ENCODE measurements at places on chromosomes 11 and 22.

DNA sequence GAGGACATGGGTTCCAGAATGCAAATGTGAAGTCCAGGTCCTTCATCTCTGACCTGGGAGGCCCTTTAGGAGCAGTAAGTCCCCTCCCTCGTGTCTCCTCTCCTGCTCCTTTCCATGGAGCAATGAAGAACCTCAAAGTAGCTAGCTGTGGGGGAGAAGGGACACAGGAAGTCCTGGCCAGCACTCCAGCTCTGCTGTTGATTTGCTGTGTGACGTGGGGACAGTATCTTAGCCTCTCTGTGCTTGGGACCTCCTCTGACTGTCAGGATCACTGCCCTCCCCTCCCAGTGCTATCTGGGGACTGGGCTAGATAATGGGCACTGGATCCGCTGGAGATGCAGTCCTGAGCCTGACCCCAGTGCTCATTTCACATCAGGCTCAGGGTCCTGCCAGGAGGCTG, 1.1 kb upstream of the APOBEC3H start:
- no peak for DNase-seq

DNA sequence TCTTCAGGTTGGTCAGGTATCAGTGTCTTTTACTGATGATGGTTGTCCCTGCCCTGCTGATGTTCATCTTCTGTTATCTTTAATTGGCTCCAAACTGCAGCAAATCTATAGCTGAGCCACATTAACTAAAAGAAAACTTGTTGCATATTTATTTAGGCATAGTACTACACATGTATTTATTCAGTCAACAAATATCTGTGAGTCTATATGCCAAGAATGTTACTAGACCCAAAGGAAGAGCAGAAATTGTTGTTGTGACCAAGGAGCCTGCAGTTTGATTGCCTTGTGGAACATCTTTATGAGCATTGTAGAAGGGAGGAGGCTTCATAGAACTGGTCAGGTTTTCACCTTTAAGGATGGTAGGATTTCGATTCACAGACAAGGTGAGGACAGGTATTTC, 10.1 kb downstream of the BMAL1 start:
- DNase-seq, result no peak

DNA sequence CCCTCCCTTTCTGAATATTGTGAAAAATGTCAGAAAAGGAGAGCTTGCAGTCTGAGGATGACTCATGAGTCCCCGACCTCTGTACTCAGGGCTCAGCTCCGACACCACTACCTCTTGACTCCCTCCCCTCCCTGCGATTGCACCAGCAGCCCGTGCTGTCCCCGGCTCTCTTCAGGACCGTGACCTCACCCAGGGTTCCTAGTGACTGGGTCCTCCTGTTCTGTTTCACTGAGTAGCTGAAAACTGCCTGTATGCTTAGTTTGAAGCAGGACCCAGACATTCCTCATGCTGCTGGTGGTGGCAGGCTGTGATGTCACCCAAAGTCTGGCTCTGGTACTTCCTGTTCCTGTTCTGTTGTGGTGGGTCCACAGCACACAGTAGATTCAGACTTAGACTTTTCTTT, 11.7 kb downstream of the PHRF1 start:
- peak; percentile 73 for DNase-seq

- no peak for DNase-seq
Measured at GRCh38 chr11:12834630-12835029, 160.4 kb downstream of the TEAD1 start.

GRCh38 chr11:11463405-11463804, 110.4 kb upstream of the CSNK2A3 start:
- no peak for DNase-seq

DNA sequence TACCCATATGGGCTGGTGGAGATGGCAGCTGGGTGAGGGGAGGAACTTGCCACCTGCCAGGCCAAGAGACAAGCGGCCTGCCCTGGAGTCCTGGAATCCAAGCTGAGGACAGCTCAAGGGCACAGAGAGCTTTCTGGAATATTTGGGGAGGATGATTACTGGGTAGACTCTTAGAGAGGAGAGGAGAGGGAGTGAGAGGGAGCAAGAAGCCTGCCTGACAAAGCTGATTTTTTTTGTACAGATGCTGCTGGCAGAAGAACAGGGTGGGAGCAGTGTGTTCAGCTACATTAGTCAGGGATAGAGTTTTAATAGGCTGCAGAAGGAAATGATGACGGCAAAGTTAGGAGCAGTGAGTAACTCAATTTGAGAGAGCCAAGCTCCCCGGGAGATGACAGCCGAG, 299.3 kb downstream of the NXPE2 start:
- DNase-seq, result no peak

GRCh38 chr11:92964471-92964870, 5.0 kb upstream of the MTNR1B start:
- no peak for DNase-seq

- no peak for DNase-seq
Measured at GRCh38 chr11:104064034-104064630, 27.7 kb downstream of the DDI1 start.

DNA sequence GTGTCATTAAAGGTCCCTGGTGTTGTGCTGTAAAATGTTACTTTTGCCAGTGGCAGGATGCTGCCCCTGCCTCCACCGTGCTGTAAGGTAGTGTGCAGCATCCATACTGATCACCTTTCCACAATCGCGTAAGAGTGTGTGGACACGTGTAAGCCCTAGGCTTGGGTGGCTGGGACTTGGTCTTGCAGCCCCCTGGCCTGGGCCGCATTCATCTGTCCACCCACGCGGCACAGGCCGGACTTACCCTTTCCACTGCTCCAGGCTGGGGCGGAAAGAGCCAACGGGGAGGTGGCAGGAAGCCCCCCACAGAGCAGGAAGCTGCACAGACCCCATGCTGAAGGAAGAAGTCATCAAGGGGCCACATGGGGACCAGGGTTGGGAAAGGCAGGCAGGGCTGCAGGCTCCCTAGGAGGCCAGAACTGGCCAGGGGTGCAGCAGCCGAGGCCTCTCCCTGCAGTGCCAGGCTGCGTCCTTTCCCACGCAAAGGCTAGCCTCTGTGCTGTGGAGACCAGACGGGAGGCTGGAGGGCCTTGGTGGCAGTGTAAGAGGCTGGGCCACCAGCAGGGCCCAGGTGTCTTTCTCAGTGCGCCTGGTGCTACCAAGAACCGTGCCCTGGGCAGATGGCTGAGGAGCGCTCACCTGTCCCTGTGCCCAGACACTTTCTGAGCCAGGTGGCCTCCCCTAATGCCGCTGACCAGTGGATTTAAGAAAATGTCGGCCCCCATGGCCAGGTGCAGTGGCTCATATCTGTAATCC, 11.7 kb upstream of the TMEM191C start:
- no peak for DNase-seq

DNA sequence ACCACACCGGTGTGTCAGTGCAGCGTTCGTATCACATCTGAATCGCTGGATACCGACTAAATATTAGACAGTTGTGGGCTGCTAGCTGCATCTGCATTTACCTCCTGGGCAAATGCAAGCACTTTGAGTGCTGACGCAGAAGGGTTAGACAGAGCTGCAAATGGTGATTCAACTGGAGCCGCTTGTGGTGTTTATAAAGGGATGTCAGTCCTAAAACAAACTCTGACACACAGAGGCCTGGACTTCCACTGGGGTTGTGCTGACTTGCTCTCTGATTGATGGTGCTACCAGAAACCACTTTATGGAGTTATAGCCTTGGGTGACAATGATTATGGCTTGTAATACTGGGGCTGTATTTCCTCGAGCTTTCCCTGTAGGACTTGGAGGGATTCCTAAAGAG, 374.4 kb downstream of the NTM start:
- peak; percentile 53 for DNase-seq

DNA sequence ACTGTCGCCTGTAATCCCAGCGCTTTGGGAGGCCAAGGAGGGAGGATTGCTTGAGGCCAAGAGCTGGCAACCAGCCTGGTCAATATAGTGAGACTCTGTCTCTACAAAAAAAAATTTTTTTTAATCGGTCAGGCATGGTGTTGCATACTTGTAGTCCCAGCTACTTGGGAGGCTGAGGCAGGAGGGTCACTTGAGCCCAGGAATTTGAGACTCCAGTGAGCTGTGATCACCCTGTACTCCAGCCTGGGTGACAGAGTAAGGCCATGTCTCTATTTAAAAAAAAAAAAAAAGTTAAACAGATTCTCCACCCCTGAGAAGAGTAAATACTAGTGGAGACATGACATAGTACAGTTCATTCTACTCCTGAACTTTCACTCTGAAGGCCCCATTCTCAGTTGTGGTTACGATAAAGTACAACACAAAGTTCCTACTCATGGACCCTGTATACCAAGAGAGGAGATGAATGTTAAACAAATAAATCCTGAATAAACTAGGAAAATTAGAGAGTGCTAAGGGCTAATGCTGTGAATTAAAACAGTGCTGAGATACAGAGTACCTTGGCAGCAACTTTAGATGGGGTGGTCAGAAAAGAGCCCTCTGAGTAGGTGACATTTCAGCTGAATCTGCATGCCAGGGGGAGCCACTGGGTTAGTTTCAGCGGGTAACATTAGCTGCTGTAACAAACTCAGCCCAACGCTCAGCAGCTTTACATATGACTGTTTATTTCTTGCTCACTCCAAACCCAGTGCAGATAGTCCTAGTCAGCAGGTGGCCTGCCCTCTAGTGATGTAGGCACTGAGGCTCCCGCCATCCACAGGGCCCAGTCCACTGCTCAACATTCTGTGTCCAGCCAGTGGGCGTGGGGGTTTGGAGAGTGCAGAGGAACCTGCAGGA, 75.1 kb downstream of the DBX1 start:
- DNase-seq, result no peak

DNA sequence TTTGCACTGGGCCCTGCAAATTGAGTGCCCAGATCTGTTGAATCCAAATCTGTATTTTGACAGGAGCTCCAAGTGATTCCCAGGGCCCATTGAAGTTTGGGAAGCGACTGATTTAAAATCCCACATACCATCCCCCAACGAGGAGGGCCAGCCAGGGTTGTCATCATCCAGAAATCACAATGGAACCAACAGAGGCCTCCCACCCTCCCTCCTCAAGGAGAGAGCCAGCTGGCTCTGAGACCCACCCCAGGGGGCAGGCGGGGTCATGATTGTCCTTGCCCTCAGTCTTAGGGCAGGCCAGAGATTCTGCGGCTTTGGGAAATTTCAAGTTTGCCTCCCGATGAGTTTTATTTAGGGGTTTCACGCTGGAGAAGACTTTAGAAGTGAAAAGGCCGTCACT, 358.2 kb downstream of the MN1 start:
- DNase-seq, result no peak

GRCh38 chr22:24583221-24584165, 9.4 kb downstream of the LRRC75B start:
- DNase-seq, result peak; percentile 40

DNA sequence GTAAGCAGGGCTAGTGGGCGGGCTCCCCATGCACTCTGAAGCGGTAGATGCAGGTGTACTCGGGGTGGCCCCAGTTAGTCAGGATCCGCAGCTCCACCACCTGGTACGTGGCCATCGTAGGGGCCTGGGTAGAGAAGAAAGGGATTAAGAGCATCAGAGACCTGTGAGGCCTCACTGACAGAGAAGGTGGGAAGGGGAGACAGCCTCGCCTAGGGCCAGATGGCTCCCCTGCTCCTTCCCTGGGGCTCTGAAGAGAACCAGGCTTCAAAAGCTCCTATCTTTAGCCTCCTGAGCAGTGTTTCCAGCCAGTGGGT, 19.6 kb downstream of the SUN2 start:
- no peak for DNase-seq

GRCh38 chr11:11265994-11266606, 87.0 kb downstream of the CSNK2A3 start:
- peak; percentile 13 for DNase-seq

DNA sequence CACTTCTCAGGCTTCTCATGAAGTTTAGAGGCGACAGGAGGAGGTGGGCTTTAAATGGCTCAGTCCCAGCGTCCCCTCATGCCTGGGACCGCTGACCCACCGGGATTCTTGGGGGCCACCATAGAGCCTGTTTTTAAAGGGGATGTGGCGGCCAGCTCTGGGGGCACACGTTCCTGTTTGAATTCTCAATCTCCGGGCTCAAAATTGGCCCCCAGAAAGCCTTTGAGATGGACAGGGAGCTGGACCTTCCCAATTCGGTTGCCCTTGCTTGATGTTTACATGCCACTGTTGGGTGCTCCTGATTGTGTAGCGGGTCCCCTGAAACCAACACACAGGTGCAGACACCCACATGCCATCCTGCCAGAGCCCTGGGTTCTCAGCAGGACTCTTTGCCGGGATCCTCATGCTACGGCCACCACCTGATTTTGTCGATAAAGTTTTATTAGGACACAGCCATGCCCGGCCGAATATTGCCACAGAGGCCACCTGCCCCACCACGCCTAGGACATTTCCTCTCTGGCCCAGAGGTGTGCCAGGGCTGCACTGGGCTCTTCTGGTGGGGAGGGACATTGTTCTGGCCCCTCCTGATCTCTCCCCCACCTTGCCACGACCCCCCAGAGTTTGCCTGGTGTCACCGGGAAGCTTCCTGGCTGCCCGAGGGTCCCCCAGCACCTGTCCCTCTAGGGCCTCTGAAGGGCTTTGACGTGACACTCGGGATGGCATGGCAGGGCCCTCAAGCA, 71.6 kb downstream of the KCNQ1 start:
- no peak for DNase-seq

- DNase-seq, result peak; percentile 77
Measured at GRCh38 chr11:120952461-120953434, 71.2 kb upstream of the TBCEL start.

DNA sequence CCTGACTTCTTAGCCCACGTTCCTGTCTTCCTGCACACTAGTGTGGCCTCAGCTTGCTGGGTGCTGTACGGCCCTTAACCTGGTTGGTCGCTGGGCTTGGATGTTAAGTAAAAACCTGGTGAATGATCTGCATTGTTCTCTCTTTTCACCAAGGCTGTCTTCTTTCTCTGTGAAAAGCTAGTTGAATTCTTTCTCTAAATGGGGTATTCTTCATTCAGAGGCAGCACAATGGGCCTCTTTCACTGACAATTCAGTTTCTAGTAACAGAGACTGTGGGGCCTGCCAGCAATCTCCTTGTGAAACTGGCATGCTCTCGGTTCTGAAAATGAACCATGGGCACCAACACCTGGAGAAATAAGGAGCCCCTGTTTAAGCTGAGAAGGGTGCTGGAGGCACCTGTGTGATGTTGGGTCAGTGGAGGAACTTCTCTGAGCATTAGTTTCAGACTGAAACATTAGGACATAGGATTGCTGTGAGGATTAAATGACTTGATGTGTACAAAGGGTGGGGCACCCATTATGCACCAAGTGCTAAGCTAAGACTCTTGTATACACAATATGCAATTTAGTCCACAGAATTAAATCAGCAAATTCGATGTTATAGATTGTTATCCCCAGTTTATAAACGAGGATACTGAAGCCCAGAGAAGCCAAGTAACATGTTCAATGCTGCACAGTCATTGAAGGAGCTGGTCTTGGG, 33.1 kb upstream of the ELF5 start:
- no peak for DNase-seq

DNA sequence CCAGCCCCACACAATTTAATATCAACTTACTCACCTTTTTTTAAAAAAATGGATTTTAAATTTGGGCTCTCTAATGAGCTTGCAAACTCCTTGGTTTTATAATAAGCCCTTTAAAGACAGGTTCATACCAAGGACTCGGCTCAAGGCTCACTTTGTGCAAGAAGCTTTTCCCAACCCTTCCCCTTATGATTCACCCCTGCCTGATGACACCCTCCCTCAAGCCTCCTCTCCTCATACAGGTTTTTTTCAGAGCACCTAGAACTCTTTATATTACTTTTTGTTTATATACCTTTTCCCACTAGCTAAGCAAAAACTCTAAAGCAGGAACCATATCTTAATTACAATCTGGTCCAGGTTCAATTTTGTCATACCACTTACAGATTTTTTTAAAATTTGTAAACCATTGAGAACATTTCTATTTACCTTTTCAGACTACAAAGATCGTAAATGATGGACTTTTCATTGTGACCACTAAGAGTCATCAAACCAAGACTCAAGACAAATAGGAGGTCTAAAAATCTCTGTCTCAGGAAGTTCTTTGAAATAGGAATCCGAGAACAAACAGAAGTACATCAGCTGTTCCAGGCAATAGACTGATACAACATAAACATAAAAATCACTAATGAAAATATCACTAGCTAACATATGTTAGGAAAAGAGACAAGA, 13.1 kb upstream of the EXPH5 start:
- no peak for DNase-seq

Data from fibroblast of pulmonary artery (primary cell).